EH (cell line): ENCODE measurements at places on chromosomes 3 and 15.

DNA sequence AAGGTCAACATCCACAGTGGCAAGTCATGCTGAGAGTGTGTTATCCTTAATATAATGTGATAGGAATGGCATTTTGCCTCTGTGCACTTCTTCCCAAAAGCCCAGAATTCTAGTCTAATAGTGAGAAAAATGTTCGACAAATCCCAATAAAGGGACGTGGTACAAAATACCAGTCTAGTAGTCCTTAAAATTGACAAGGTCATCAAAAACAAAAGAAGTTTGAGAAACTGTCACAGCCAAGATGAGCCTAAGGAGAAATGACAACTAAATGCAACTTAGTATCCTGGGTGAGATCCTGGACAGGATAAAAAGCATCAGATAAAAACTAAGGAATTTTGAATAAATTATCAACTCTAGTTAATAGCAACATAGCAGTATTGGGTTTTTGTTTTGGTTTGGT lies 14.4 kb upstream of the ATP13A4 start:
- DNase-seq, result no peak

DNA sequence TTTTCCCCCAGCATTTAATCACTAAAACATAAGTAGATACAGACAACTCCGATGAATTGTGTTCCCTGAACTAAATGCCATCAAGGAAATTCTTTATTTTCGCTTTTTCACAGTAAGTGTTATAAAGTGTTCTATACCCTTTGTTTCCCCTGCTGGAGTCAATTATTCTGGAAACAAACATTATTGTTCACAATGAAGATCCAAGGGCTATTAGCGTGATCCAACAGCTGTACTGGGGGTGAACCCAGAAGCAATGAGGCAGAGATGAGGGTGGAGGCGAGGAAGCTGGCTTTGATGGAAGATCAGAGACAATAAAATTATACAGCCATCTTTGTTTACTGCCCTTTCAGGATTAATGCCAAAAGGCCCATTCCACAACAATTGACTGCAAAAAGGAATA lies 250.3 kb upstream of the IGF1R start:
- no peak for DNase-seq

GRCh38 chr15:92117261-92117731 lies 263.8 kb downstream of the SLCO3A1 start:
- peak; percentile 9 for DNase-seq

DNA sequence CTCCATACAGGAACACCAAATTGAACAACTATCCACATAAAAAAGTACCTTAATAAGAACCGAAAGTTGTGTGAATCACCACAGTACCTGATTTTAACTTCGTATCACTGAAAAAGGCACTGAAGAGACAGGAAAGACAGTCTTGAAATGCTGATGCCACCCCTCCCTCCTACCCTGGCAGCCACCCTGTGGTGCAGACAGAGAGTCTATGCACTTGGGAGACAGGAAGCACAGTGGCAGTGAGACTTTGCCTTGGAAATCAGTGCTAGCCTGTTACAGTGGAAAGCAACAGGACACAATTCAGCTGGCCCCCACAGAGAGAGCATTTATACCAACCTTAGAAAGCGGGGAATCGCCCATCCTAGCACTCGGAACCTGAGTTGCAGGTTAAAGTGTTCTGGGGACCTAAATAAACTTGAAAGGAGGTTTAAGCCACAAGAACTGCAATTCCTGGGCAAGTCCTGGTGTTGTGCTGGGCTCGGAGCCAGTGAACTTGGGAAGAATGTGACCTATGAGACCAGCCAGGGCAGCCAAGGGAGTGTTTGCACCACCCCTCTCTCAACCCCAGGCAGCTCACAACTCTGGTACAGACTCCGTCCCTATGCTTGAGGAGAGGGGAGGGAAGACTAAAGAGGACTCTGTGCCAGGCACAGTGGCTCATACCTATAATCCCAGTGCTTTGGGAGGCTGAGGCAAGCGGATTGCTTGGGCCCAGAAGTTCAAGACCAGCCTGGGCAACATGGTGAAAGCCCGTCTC lies 240.1 kb downstream of the ISL2 start:
- peak; percentile 75 for DNase-seq

DNA sequence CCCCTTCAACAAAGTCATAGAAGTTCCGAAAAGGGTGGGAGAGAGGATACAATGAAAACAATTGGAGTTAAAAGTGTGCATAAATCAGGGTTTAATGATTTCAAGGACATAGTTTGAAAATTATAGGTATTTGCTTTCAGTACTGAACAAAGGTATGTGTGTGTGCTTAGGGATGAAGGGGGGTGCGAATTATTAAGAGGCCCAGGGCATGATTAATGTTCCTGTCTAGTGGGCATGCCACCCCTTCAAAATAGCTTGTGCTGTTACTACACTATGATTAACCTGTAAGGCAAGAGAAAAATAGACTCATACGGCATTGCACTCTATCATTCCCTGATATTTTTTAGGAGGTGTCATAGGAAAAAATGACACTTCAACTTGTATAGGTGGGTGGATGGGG lies 731.6 kb downstream of the NAALADL2 start:
- DNase-seq, result no peak

DNA sequence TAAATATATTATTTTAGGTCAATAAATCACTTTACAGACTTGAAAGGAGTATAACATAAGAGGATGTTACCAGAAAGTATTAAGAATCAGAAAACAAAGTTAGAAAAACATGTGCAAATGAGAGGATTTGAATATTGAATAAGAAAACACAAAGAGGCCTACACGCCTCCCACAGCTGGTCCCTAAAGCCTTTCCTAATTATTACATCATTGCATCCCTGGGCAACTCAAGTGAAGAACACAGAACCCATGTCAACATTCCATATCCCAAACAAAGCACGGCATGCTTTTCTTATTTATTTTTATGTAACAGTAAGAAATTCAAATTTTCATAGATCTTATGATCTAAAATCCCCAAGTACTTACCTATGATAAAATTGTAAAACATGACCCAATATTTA lies 61.2 kb downstream of the HERC1 start:
- DNase-seq, result no peak

GRCh38 chr15:79881254-79881653 lies 15.6 kb downstream of the MTHFS start:
- no peak for DNase-seq

DNA sequence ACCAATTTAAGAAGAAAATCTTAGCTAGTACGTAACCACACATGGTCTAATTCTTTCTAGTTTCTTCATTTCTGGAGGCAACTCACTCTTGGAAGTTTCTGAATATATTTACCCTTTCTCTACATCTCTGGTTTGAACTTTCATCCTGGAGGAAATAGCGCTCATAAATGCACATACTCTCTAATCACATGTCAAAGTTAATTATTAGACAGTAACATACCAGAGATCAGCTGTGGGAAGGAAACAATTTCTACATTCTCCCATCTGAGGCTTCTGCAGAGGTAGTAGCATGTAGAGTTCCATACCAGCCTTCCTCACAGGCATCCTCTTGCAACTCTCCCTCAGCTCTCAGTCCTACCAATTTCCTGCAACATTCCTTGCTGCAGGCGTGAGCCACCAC lies 132.5 kb downstream of the RBPMS2 start:
- DNase-seq, result no peak

DNA sequence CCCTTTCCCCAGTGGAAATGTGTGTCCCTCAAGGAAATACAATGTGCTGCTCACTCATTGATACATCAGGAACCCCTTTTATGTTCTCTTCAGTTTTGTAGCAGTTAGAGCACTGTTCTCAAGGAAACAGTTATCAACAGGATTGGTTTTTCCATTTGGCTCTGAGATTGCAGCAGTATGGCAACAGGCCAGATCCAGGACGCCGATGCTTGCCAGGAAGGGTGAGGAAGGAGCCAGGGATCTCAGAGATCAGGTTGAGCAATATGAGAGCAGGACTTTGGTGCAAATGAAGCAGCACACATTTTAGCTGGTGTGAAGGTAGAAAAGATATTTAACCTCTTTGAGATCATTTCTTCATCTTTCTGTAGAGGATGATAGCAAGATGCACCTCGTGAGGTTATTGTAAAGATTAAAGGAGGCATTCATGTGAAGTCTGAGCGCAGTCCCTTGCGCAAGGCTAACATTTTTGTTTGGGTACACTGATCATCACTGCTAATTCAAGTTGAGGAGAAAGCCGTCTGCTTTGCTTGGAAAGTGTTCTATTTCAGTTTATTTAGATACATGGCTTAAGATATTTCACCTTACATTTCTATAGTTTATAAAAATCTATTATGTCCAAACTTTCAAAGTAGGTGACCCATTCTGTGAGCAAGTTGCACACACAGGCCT lies 68.5 kb downstream of the KCNH8 start:
- no peak for DNase-seq

- peak; percentile 99 for DNase-seq
Measured at GRCh38 chr15:67178569-67179210, 75.8 kb downstream of the AAGAB start.

DNA sequence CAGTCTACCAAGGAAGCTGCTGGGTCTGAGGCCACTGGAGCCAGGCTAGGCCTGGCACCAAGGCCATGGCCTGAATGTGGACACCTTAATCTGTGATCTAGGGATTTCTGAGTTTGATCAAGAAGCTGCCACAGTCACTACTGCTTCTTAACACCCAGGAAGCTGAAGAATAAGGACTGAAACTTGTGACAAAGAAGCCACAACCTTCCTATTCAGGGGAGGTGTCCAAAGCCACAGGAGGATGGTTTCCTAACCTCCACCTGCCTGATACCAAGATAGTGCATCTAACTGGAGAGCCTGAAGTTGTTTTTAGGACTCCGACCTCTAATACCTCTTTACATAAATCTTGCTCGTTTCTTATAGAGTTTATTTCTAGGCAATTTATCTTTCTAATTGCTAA lies 5.5 kb upstream of the ANO10 start:
- no peak for DNase-seq

- DNase-seq, result no peak
Measured at GRCh38 chr3:69838696-69839515, 99.6 kb downstream of the MITF start.

GRCh38 chr3:123158899-123159390 lies 42.8 kb upstream of the SEC22A start:
- DNase-seq, result no peak

- DNase-seq, result no peak
Measured at GRCh38 chr3:30886888-30887287, 7.6 kb downstream of the GADL1 start.

GRCh38 chr3:120488296-120488695 lies 37.5 kb upstream of the FSTL1 start:
- no peak for DNase-seq

DNA sequence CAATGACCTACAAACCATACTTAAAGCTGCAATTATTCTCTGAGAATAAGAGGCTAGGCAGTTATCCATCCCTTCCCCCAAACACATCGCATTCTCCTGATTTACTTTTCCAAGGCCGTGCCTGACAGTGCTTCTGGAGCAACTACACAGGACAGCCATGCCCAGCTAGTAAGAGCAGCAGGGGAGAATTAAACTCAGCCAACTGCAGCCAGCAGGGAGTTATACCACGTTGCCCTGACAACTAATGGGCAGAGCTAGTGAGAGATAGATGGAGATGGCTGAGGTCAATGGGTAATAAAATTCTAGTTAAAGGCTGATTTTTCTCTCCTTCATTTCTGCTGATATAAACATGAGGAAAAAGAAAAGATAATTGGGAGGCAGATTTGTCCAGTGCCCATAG lies 193.8 kb upstream of the PPP2R3A start:
- no peak for DNase-seq

GRCh38 chr15:37131621-37132020 lies 31.3 kb upstream of the MEIS2 start:
- DNase-seq, result no peak

DNA sequence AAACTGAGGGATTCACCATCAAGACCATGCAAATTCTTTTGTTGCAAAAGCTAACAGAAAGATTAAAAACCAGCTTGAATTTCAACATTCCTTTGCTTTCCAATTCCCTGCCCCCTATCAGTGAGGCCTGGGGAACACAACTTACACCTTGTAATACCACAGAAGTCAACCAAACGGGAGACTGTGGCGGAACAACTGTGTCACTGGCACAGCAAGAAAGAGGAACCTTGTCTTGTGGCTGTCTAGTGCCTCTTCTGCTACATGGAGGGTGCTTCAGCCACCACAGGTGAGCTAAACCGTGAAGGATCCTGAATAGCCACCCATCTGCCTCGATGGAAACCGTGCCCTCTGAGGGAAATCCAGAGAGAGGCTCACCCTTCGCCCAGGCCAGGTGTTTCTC lies 11.4 kb downstream of the CCDC12 start:
- no peak for DNase-seq

- peak; percentile 49 for DNase-seq
Measured at GRCh38 chr3:29949131-29949530, 657.3 kb upstream of the TGFBR2 start.

DNA sequence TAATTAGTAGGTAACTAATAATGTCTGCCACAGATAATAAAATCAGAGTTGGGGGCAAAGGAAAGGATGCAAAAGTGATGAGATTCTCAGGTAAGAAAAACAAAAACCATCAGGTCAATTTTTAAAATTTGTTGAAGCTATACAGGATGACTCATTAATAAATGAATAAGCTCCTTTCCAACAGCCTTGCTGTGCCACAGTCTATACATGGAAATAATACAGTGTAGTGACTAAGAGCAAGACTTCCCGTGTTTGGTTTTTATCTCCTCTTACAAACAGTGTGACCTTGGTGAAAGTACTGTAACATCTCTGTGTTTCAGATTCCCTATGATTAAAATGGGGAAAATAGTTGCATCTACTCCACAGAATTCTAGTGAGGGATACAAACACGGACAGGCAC lies 331.6 kb downstream of the PYDC2 start:
- DNase-seq, result no peak

GRCh38 chr3:66803206-66803605 lies 194.9 kb upstream of the KBTBD8 start:
- no peak for DNase-seq

DNA sequence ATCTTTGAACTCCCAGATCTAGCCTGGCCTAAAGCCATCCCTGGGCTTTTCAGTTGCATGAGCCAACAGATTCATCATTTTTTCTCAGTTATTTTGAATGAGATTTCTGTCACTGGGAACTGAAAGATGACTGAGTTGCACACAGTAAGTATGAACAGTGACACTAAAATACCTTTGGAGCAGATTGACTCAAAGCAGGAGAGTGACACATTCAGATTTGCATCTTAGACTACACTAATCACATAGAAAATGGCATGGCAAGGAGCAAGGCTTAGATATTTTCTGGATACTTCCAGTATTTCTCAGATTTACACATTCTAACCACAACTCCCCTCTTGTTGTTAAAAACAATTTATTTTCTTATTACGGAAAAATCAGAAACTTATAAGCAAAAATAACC lies 32.8 kb downstream of the SEC62 start:
- no peak for DNase-seq

- DNase-seq, result peak; percentile 53
Measured at GRCh38 chr3:47323431-47324277, 40.9 kb downstream of the KLHL18 start.

GRCh38 chr3:69357196-69357595 lies 28.7 kb downstream of the FRMD4B start:
- peak; percentile 24 for DNase-seq

DNA sequence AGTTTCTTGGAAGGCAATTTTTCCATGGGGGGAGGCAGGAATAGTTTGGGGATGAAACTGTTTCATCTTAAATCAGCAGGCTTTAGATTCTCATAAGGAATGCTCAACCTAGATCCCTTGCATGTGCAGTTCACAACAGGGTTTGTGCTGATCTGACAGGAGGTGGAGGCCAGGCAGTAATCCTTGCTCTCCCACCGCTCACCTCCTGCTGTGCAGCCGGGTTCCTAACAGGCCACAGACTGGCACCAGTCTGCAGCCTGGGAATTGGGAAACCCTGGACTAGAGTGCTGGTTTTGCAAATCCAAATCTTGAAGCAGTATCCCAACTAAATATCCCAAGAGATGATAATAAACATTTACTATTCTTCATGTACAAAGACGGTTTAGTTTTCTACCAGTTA lies 256.3 kb upstream of the TMCO5A start:
- no peak for DNase-seq
